Psoas muscle (tissue), 8 donors: ENCODE measurements at places on chromosomes 5 and 9. TPM values are rescaled to one million over a fixed set of nuclear protein-coding genes. Genes with fewer than 3 reads are reported as not detected.

IL5 gene
- not detected for total RNA-seq

GRCh38 chr5:172951371-172952033, 7.7 kb upstream of the RPL26L1 start:
- H3K36me3 ChIP-seq, result no peaks in the 10 kb centered on the region
- no peaks in the 10 kb centered on the region for H3K4me1 ChIP-seq
- H3K27ac ChIP-seq, result no peak overlapping the region
- H3K27me3 ChIP-seq, result no peaks in the 10 kb centered on the region
- H3K4me3 ChIP-seq, result no peak overlapping the region
- DNase-seq, result no peak

ADAMTS16 gene
- total RNA-seq, result 0.21 TPM

GRCh38 chr9:108322326-108323098, 533.3 kb downstream of the ACTL7B start:
- no peak overlapping the region for H3K27ac ChIP-seq
- DNase-seq, result no peak
- no peak overlapping the region for H3K4me3 ChIP-seq
- no peaks in the 10 kb centered on the region for H3K4me1 ChIP-seq
- H3K27me3 ChIP-seq, result peaks cover 1% of the 10 kb centered on the region

- DNase-seq, result no peak
- peaks cover 22% of the 10 kb centered on the region for H3K4me1 ChIP-seq
- H3K36me3 ChIP-seq, result peaks cover 50% of the 10 kb centered on the region
- no peaks in the 10 kb centered on the region for H3K27me3 ChIP-seq
These were observed 42.5 kb upstream of the PHF2 start for GRCh38 chr9:93533863-93534262.

GPRIN1 gene
- 0.30 TPM for total RNA-seq

GPR151 gene
- not detected for total RNA-seq

- no peak overlapping the region for H3K4me3 ChIP-seq
- peaks cover 44% of the 10 kb centered on the region for H3K36me3 ChIP-seq
- no peaks in the 10 kb centered on the region for H3K4me1 ChIP-seq
- no peak overlapping the region for H3K27ac ChIP-seq
- DNase-seq, result no peak
- H3K27me3 ChIP-seq, result no peaks in the 10 kb centered on the region
These were observed 95.1 kb downstream of the DMXL1 start for GRCh38 chr5:119166026-119166425.

- H3K27me3 ChIP-seq, result no peaks in the 10 kb centered on the region
- no peaks in the 10 kb centered on the region for H3K4me1 ChIP-seq
- no peak overlapping the region for H3K4me3 ChIP-seq
- DNase-seq, result no peak
- H3K27ac ChIP-seq, result no peak overlapping the region
These were observed 76.6 kb downstream of the RORB start for GRCh38 chr9:74573640-74574191.

- H3K27me3 ChIP-seq, result no peaks in the 10 kb centered on the region
- DNase-seq, result no peak
- no peak overlapping the region for H3K27ac ChIP-seq
- no peaks in the 10 kb centered on the region for H3K36me3 ChIP-seq
- H3K4me1 ChIP-seq, result no peaks in the 10 kb centered on the region
- H3K4me3 ChIP-seq, result no peak overlapping the region
These were observed 17.7 kb downstream of the PLGRKT start for GRCh38 chr9:5419987-5420386.

- DNase-seq, result no peak
- no peak overlapping the region for H3K27ac ChIP-seq
- H3K4me3 ChIP-seq, result no peak overlapping the region
- no peaks in the 10 kb centered on the region for H3K4me1 ChIP-seq
These were observed 739.0 kb downstream of the DTWD2 start for GRCh38 chr5:118249386-118249785.

DNA sequence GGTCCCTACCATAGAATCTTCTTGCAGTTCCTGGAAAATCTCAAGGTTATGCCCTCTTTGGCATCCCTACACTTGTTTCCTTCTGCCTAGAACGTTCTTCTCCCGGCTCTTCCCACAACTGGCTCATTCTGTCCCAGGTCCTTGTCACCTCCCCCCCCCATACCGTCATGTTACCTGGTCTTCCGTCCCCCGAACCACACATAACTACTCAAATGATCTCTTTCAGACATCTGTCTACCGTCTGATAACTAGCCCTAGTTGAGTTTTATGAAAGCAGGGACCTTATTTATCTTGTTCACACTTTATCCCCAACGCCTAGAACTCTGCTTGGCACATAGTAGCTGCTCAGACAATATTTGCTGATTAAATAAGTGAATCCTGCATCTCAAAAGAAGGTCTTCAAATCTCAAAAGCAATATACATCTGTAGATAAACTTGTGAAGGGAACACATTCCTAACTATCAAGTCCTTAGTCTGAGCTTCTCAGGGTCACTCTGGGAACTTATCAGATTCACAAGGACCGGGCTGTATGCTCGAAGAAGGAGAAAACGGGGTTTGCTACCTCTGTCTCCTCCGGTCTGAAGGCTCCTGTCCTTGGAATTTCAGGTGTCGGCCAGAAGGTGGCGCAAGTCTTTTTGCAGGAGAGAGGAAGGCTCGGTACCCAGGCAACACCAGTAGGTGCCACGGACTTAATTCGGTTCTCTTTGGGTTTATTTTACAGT, 30.0 kb downstream of the LCP2 start:
- no peak overlapping the region for H3K27ac ChIP-seq
- H3K36me3 ChIP-seq, result no peaks in the 10 kb centered on the region
- H3K4me1 ChIP-seq, result no peaks in the 10 kb centered on the region
- peaks cover 4% of the 10 kb centered on the region for H3K27me3 ChIP-seq
- H3K4me3 ChIP-seq, result no peak overlapping the region

GRCh38 chr5:56900858-56901578, 8.4 kb upstream of the SETD9 start:
- H3K27me3 ChIP-seq, result no peaks in the 10 kb centered on the region
- no peaks in the 10 kb centered on the region for H3K36me3 ChIP-seq
- H3K4me1 ChIP-seq, result no peaks in the 10 kb centered on the region
- no peak for DNase-seq
- H3K27ac ChIP-seq, result no peak overlapping the region

DNA sequence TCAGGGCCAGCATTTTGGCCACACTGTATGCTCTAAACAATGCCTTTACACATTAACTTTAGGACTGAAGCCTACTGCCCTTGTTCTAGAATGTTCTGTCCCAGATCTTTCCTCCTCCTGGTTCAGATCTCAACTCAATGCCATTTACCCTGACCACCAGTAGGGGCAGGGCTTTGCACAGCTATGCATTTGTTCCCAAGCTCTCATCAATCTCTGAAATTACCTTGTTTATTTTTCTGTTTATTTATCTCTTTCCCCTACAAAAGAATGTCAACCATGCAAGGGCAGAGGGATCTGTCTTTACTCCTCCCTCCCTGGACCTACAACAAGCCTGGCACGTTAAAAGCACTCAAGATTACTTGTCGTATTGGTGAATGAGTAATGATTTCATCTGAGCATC, 612.9 kb downstream of the BNC2 start:
- no peak overlapping the region for H3K27ac ChIP-seq
- H3K27me3 ChIP-seq, result no peaks in the 10 kb centered on the region
- no peaks in the 10 kb centered on the region for H3K36me3 ChIP-seq
- no peak for DNase-seq
- H3K4me1 ChIP-seq, result no peaks in the 10 kb centered on the region

GRCh38 chr9:95366731-95367325, 49.3 kb upstream of the FANCC start:
- no peak overlapping the region for H3K4me3 ChIP-seq
- no peak for DNase-seq
- peaks cover under 1% of the 10 kb centered on the region for H3K27me3 ChIP-seq
- H3K4me1 ChIP-seq, result no peaks in the 10 kb centered on the region
- H3K27ac ChIP-seq, result no peak overlapping the region
- no peaks in the 10 kb centered on the region for H3K36me3 ChIP-seq

DNA sequence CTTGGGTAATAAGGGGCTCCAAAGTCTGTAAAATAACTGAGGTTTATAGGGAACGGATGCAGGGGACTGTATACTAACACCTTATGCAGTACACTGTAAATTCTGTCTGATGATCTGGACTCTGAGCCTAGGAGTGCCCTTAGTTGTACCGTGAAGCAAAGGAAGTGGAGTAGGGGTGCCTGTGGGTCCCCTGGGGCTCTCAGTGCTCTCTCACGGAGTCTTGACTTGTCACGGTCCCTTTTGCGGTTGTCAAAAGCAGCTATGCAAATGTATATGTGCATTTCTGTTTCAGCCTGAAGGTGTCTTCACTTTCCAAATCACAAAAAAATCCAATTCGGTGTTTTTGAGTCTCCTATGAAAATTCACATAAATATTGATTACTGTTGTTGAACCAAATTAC, 17.8 kb downstream of the DMRT1 start:
- no peaks in the 10 kb centered on the region for H3K36me3 ChIP-seq
- H3K4me3 ChIP-seq, result no peak overlapping the region
- no peaks in the 10 kb centered on the region for H3K4me1 ChIP-seq
- no peaks in the 10 kb centered on the region for H3K27me3 ChIP-seq
- DNase-seq, result no peak
- H3K27ac ChIP-seq, result no peak overlapping the region

GRCh38 chr5:154015071-154015693, 23.5 kb downstream of the FAM114A2 start:
- H3K4me1 ChIP-seq, result no peaks in the 10 kb centered on the region
- H3K27me3 ChIP-seq, result no peaks in the 10 kb centered on the region
- H3K36me3 ChIP-seq, result peaks cover 30% of the 10 kb centered on the region
- no peak for DNase-seq
- peak overlapping the region; percentile 33 for H3K27ac ChIP-seq
- H3K4me3 ChIP-seq, result no peak overlapping the region

DNA sequence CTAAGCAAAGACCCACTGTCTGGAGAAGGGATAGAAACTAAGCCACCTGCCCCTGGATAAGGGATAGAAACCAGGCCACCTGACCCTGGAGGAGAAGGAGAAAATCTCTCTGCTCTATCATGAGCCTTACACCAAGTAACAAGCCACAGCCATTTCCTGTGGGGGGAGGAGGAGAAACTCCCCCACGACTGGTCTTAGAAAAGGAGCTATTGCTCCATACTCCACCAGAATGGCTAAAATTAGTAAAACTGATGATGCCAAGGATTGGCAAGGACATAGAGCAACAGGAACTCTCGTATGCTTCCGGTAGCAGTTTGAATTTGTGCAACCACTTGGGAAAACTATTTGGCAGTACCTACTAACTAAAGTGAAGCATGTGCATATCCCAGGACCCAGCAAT, 70.8 kb downstream of the ACTL7B start:
- H3K27me3 ChIP-seq, result no peaks in the 10 kb centered on the region
- H3K4me3 ChIP-seq, result no peak overlapping the region
- H3K36me3 ChIP-seq, result no peaks in the 10 kb centered on the region
- H3K4me1 ChIP-seq, result peaks cover 26% of the 10 kb centered on the region
